Stimulated activated naive CD4-positive, alpha-beta T cell treated with Interleukin-2 at 50 U/mL for 16 hours (primary cell): ENCODE measurements at places on chromosomes 7 and 10.
A peak's percentile ranks its signal among the peaks of the same experiment; 100 is the strongest.

DNA sequence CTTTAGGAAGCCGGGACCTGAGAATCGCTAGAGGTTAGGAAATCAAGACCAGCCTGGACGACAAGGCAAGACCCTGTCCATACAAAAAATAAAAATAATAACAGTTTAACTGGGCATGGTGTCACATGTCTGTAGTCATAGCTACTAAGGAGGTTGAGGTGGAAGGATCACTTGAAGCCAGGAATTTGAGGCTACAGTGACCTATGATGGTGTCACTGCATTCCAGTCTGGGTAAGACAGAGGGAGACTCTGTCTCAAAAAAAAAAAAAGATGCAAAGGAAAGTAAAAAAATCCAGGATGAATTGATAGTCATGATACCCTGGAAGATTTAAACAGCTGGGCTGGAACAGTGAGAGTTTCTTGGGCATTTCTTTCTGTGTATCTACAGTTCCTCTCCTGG is 463.2 kb downstream of the GALNT17 start:
- no peak for DNase-seq

- no peak for DNase-seq
Observed at GRCh38 chr7:35781767-35782515, 18.9 kb upstream of the SEPTIN7 start.

GRCh38 chr7:14960721-14961120 is 58.2 kb upstream of the DGKB start:
- DNase-seq, result no peak

GRCh38 chr10:110357252-110357780 is 52.6 kb upstream of the SMNDC1 start:
- DNase-seq, result peak; percentile 84

- DNase-seq, result no peak
Observed at GRCh38 chr7:37532636-37533035, 84.0 kb upstream of the ELMO1 start.
